ENCODE measurements at places on chromosomes 12 and 14.

DNA sequence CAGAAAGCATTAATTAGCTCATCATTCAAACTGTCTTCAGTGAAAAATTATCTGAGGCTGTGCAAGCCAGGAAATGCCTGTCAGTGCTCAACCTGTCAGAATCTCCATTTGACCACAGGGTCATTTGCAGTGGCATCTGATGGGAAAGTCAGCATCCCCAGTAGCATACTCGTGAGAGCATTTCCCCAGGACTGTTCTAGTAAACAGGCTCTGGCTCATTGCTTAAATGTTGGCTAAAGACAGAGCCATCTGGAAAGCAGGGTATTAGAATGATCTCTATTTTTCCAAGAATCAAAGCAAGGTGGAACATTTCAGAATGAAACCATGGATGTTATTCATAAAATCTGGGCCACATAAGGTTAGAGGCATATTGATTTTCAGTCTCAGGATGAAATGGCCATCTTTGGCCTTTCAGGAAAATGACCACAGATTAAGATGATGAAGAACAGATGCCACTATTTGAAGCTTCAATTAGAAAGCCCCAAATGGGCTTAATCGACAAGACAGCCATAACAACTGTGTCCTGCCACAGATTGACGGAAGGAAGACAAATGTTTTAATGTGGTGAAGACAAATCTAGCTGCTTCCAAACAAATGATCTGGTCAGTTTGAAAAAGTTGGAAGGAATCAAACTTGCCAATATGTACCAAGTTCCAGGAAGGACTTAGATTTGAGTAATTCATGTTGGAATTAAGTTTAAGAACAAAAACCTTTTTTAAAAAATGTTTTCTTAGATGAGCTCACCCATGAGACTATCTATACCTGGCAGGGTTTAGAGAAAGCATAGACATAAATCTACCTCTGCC, 94.0 kb upstream of the FAR2 start:
- no peak for DNase-seq

GRCh38 chr12:15289192-15289591, 33.1 kb upstream of the PTPRO start:
- no peak for DNase-seq

DNA sequence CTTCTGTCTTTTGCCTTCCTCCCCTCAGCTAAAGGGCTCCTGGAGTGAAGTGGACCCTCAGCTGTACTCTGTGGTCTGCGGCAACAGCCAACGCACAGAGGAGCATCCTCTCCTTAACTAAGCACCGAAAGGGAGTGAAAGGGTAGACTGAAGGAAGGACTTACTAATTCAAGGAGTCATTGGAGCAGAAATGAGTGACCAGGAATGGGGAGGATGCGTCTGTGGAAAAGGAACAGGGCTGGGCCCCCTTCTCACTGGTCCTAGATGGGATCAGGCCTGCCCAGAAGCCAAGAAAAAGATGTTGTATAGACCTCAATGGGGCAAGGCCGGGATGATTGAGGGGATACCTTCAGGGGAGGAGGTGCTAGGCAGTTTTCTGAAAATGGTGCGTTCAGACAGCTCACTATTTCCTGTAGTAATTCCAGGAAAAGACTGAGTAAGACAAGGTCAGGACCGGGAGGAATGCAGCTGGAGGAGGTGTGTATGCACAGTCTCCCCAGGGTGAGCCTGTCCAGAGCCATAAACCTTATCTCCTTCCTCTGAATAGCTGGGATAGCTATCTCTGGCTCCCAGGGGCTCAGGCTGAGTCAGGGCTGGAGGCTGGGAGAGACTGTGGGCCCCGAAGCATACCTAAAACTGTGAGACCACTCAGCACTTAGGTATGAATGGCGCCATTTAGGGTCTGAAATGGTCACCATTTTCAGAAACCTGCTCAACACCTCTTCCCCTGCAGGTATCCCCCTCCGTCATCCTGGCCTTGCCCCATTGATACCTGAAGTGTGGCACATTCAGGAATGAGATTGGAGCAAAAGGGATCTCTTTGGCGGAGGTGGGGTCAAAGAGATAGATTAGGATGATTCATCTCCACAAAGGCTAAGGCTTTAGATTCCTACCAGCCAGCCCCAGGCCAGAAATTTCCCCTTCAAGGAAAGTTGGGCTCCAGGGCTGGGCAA, 20.2 kb upstream of the KRT8 start:
- peak; percentile 90 for DNase-seq

- no peak for DNase-seq
These were observed 187.7 kb downstream of the GALC start for GRCh38 chr14:87805315-87805723.

- DNase-seq = peak; percentile 64
These were observed 226.8 kb upstream of the ALG10 start for GRCh38 chr12:33795536-33795935.

DNA sequence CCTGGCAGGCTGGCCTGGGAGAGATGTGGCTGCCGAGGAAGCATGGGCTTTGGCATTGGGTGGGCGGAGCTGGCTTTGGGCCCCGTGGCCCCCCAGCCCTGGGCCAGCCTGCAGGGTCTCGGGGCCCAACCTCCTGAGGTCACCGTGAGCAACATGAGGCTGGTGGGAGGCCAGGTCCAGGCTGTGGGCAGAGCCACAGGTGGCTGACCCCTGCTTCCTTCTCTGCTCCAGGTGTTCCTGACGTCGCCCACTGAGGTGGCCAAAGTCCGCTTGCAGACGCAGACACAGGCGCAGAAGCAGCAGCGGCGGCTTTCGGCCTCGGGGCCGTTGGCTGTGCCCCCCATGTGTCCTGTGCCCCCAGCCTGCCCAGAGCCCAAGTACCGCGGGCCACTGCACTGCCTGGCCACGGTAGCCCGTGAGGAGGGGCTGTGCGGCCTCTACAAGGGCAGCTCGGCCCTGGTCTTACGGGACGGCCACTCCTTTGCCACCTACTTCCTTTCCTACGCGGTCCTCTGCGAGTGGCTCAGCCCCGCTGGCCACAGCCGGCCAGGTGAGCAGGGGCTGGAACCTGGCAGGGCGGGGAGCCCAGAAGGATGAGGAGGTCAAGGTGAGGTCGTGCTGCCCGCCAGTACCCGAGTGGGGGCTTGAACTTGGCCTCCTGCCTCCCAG, 5.5 kb downstream of the SLC25A47 start:
- DNase-seq = no peak

DNA sequence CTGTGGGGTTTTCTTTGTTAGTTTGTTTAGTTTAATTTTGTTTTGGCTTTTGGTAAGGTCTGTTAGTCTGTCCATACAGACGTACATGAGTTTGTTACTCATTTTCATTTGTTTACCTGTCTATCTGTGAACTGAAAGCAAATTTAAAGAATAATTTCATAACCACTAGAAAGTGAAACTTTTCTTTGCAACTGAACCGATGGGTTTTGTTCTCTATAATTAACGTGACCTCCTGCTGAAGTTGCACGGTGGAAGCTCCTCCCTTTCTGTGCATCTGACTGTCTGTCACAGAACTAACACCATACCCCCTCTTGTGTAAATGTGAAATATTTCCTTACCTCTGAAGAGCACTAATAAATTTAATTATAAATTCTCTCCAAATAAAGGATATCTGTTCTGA, 595.5 kb downstream of the GALC start:
- DNase-seq = no peak

- DNase-seq = no peak
These were observed 227.9 kb downstream of the DACT1 start for GRCh38 chr14:58865514-58866281.

DNA sequence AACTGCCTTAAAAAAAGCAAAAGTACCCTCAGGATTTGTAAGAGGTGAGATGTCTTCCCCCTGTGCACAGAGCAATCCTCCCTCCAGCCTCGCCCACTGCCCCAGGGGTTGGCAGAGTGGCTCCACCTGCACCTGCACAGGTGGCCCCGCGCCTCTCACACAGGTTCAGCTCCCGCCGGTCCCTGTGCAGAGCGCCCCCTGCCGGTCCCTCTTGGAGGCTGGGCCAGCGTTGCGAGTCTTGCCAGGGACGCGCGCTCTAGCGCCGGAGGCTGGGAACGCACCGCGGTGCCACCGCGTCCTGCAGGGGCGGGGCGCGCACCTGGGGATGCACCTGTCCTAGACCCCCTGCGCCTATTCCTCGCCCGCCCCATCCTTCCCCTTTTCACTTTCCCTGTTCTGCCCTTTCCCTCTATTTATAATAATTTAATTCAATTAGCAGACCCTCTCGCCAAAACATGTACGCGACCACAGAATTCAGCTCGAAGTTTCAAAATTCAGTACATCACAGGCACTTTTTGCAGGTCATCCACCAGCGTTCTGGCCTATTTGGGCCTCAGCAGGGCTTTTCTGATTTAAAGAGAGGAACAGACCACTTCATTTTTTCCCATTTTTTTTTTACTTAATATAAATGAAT, 618.6 kb downstream of the AACS start:
- DNase-seq = no peak

GRCh38 chr12:19299765-19300164, 139.5 kb upstream of the AEBP2 start:
- DNase-seq = no peak

DNA sequence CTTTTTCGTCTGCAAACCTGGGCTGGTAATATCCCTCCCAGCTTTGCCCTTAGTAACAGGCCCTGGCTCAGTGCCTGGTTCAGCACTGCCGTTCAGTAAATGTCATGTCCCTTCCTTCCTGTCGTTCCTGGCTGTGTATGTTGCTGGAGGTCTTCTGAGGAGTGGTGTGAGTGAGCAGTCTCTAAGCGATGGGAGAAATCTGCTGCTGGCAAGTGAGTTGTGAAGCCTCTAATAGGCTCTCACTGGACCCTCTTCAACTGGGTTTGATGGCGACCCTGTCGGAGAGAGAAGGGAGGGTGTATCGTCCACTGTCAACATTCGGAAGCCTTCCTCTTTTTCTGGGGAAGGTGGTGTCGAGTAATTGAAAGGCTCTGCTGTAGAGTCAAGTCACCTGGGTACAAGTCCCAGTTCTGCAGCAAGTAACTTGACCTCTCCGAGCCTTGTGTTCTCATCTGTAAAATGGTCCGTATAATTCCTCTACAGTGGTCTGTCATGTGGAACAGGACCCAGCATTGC, 62.8 kb downstream of the HRK start:
- DNase-seq = peak; percentile 2

- DNase-seq = peak; percentile 70
These were observed 132.6 kb upstream of the PLEKHG7 start for GRCh38 chr12:92570056-92570753.

GRCh38 chr12:28320353-28320752, 130.1 kb downstream of the CCDC91 start:
- DNase-seq = no peak

GRCh38 chr14:105299654-105300541, 903 bp downstream of the BRF1 start:
- no peak for DNase-seq

- DNase-seq = no peak
These were observed 17.8 kb upstream of the MLEC start for GRCh38 chr12:120668868-120669840.

DNA sequence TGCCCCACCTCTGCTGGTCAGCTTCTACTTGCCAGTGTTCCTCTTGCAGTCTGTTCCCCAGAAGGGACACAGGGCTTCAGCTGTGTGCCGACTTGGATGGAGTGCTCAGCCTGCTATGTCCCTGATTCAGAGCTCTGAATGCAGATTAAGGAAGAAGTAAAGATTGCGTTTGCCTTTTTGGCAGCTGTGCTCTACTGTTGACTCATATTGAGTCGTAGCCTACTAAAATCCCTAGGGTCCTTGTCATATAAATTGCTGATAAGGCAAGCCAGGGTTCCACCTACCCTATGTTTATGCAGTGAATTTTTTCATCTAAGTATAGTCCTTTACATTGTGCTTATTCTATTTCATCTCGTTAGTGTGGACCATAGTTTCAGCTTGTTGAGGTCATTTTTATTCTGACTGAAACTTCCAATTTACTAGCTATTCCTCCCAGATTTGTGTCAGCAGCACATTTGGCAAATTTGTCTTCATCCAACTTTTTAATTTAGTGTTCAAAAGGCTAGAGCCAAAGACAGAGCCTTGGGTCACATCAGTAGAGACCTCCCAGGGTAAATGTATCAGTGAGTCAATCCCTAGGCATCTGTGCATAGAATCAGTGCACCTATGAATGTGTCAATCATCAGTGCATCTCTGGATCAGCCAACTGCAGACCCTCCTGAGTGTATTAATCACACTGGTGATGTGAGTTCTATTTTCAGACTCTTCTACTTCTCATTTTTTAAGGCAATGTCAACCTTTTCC, 31.9 kb downstream of the CACNA1C start:
- DNase-seq = peak; percentile 49

- DNase-seq = peak; percentile 45
These were observed 146.8 kb upstream of the KITLG start for GRCh38 chr12:88726806-88727720.

DNA sequence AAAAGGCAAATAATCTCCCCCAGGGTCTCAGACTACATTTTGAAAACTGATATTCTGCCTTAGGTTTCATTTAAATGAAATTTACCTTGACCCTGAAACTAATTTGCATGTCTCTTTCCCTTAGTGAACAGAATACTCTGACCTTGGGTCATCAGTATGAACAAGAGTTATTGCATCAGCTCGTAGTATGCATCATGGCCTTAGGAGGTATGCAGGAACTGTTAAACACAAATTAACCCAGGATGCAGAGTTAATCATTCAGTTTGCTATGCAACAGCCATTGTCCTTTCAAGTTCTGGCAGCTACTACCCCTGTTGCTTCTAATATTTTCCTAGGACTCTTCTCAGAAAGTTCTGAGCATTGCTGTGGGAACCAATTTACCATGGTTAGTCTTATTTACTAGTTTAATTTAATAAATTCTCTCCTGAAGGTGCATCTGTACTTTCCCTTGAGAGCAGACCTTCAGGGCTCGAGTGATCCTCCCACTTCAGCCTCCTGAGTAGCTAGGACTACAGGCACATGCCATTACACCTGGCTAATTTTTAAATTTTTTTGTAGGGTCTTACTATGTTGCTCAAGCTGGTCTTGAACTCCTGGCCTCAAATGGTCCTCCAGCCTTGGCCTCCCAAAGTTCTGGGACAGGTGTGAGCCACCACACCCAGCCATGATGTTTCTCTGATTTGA, 126.7 kb downstream of the TTC6 start:
- DNase-seq = no peak

GRCh38 chr12:25186788-25187402, 8.1 kb downstream of the DNAI7 start:
- DNase-seq = no peak

GRCh38 chr14:65360144-65360784, 52.3 kb upstream of the FUT8 start:
- DNase-seq = no peak

DNA sequence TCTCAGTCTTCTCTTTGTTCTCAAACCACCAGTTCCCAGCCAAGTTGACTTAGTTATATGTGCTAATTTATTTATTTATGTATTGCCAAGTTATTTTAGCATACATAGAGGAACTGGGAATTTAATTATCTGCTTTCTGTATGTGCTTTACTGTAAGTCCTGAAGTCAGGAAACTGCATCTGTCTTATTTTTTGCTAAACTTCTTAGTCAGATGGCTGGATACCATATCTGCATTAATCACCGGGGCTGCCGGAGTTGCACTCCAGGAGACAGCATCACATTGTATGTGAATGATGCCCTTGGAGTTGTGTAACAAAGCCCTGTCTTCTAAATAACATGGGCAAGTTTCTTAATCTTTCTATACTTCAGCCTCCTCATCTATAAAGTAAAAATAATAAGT, 96.2 kb downstream of the MON2 start:
- peak; percentile 29 for DNase-seq

Data from HS-5 (cell line).